Skeletal muscle tissue (tissue), 5 donors: ENCODE measurements at places on chromosomes 11 and 22. TPM values are rescaled to one million over a fixed set of nuclear protein-coding genes. Genes with fewer than 3 reads are reported as not detected.

OOSP1 gene
- total RNA-seq, result not detected

FZD4 gene
- 56.4 TPM for total RNA-seq

NXF1 gene
- total RNA-seq, result 12.5 TPM

CHRM4 gene
- total RNA-seq, result not detected

PIK3IP1 gene
- 6.3 TPM for total RNA-seq

HEPHL1 gene
- under 0.01 TPM for total RNA-seq

PDE2A gene
- 12.0 TPM for total RNA-seq

C11orf65 gene
- 1.0 TPM for total RNA-seq

ALX4 gene
- 2.1 TPM for total RNA-seq

DDI1 gene
- not detected for total RNA-seq

OR51B2 gene
- not detected for total RNA-seq

MMP1 gene
- total RNA-seq, result 0.52 TPM

TREH gene
- total RNA-seq, result 0.52 TPM

RGL4 gene
- total RNA-seq, result 0.52 TPM

RTN4R gene
- 2.6 TPM for total RNA-seq

CBLIF gene
- total RNA-seq, result not detected

ZNF280B gene
- 1.6 TPM for total RNA-seq

OR4A16 gene
- not detected for total RNA-seq

RFPL3 gene
- not detected for total RNA-seq

OR10G4 gene
- total RNA-seq, result not detected

DNAJB13 gene
- total RNA-seq, result not detected

SSTR3 gene
- total RNA-seq, result not detected

TMEM218 gene
- 37.1 TPM for total RNA-seq

CEND1 gene
- total RNA-seq, result not detected

MICAL3 gene
- 20.9 TPM for total RNA-seq

SAC3D1 gene
- 5.2 TPM for total RNA-seq

F2 gene
- total RNA-seq, result 0.52 TPM

CHADL gene
- 2.1 TPM for total RNA-seq

CCDC87 gene
- total RNA-seq, result not detected

CRYBA4 gene
- total RNA-seq, result not detected

CNTF gene
- 1.6 TPM for total RNA-seq

ENTHD1 gene
- total RNA-seq, result not detected

CACNA1I gene
- not detected for total RNA-seq

SYT9 gene
- 0.52 TPM for total RNA-seq

SLC6A5 gene
- not detected for total RNA-seq

UBQLN3 gene
- total RNA-seq, result 0.52 TPM

SCN4B gene
- 2.1 TPM for total RNA-seq

CDC42EP2 gene
- 19.3 TPM for total RNA-seq

TNNT3 gene
- 4,042 TPM for total RNA-seq

SLC37A2 gene
- 3.7 TPM for total RNA-seq

TMPRSS13 gene
- total RNA-seq, result not detected

TSPAN32 gene
- 2.1 TPM for total RNA-seq

LGALS12 gene
- total RNA-seq, result 9.9 TPM

PDGFD gene
- total RNA-seq, result 24.0 TPM

HPX gene
- total RNA-seq, result 3.1 TPM

FIBIN gene
- total RNA-seq, result 42.8 TPM

PLEKHB1 gene
- 1.0 TPM for total RNA-seq
